Omental fat pad (tissue), 4 donors: ENCODE measurements at places on chromosomes 2 and 18. TPM values are rescaled to one million over a fixed set of nuclear protein-coding genes. Genes with fewer than 3 reads are reported as not detected.

GRCh38 chr2:108271691-108272253, 16.9 kb upstream of the SULT1C2 start:
- no peak for DNase-seq

DNA sequence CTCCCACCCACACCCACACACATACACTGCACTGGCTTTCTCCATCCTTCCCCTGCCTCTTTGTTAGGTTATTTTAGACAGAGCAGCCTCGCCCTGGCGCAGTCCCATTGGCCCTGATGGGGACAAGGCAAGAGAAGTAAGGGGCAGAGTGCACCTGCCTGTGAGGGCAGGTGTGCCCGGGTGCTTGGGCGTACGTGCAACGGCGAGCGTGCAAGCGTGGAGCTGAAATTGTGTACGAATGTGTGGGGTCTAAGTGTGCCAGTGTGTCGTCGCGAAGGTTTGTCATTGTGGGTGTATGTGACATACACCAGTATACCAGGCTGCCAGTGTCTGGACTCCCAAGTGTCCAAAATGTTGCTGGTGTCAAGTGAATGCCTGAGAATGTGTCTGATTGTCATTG, 544 bp downstream of the LRATD1 start:
- no peak for DNase-seq

DNA sequence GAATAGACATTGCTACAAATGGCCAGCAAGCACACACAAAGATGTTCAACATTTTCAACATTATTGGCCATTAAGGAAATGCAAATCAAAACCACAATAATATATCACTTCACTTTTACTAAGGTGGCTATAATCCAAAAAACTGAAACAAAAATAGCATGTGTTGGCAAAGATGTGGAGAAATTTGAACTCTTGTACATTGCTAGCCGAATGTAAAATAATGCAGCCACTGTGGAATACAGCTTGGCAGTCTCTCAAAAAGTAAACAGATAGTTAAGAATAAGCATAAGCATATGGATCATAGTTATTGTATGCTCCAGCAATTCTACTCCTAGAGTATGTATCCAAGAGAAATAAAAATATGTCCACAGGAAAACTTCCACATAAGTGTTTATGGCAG, 192.5 kb downstream of the EN1 start:
- no peak for DNase-seq

GNLY gene
- 1.0 TPM for total RNA-seq

SNED1 gene
- total RNA-seq = 24.3 TPM

GRCh38 chr18:23495723-23496440, 7.4 kb upstream of the RMC1 start:
- no peak for DNase-seq

HTR2B gene
- total RNA-seq = 1.5 TPM

CD8A gene
- total RNA-seq = 1.4 TPM

IL18RAP gene
- total RNA-seq = 59.9 TPM

- DNase-seq = no peak
Measured at GRCh38 chr2:142710336-142710735, 167.1 kb upstream of the KYNU start.

DNA sequence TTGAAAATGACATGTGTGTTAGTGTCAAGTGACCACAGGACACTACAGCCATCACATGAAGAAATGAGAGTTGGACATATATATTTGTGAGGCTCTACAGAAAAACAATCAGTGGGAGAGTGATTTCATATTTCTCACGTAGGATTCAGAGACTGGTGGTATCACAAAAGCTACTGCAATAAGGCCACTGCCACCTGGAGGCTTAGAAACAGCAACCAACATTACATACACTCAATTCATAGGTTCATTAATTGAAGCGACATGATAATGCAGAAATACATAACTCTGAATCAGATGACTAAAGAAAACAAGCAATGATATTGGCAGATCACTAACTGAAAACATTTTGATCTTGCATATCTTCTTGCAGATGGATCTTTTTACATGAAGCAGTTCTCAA, 248.1 kb upstream of the KLHL14 start:
- no peak for DNase-seq
